ENCODE measurements at places on chromosomes 6 and 20. TPM values are rescaled to one million over a fixed set of nuclear protein-coding genes. Genes with fewer than 3 reads are reported as not detected.
A peak's percentile ranks its signal among the peaks of the same experiment; 100 is the strongest.

PTK6 gene
- total RNA-seq, result 7.3 TPM

FAM229B gene
- total RNA-seq, result 15.6 TPM

DNA sequence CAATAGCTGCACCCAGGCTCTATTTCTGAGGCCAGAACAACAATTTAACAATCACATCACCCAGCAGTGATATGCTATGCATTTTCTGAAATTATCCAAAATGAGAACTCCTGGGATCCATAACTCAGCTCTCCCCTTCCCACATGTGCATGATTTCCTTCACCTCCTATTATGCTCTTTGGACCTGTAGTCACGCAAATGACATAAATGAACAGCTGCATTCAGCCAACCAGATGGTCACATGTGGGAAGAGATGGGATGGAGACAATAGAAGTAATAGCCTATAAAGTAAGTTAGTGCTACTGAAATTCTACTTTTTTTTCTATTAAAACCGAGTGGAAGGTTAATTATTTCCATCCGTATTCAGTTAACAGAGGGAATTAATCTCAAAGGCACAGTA is 662.1 kb upstream of the ID4 start:
- H3K36me3 ChIP-seq, result no peaks in the 10 kb centered on the region
- no peak for DNase-seq
- H3K27ac ChIP-seq, result no peak overlapping the region
- no peaks in the 10 kb centered on the region for H3K27me3 ChIP-seq

HNF4A gene
- total RNA-seq, result 3.5 TPM

GRCh38 chr20:44495257-44495656 is 19.6 kb downstream of the TTPAL start:
- DNase-seq, result no peak
- peaks cover 23% of the 10 kb centered on the region for H3K4me1 ChIP-seq
- H3K4me3 ChIP-seq, result no peak overlapping the region
- peak overlapping the region; percentile 67 for H3K27ac ChIP-seq
- H3K36me3 ChIP-seq, result no peaks in the 10 kb centered on the region

- no peak overlapping the region for H3K27ac ChIP-seq
- no peak for DNase-seq
- H3K4me3 ChIP-seq, result no peak overlapping the region
- no peaks in the 10 kb centered on the region for H3K36me3 ChIP-seq
- no peaks in the 10 kb centered on the region for H3K27me3 ChIP-seq
- H3K4me1 ChIP-seq, result no peaks in the 10 kb centered on the region
Observed at GRCh38 chr6:130063806-130064205, 45.4 kb downstream of the L3MBTL3 start.

DNA sequence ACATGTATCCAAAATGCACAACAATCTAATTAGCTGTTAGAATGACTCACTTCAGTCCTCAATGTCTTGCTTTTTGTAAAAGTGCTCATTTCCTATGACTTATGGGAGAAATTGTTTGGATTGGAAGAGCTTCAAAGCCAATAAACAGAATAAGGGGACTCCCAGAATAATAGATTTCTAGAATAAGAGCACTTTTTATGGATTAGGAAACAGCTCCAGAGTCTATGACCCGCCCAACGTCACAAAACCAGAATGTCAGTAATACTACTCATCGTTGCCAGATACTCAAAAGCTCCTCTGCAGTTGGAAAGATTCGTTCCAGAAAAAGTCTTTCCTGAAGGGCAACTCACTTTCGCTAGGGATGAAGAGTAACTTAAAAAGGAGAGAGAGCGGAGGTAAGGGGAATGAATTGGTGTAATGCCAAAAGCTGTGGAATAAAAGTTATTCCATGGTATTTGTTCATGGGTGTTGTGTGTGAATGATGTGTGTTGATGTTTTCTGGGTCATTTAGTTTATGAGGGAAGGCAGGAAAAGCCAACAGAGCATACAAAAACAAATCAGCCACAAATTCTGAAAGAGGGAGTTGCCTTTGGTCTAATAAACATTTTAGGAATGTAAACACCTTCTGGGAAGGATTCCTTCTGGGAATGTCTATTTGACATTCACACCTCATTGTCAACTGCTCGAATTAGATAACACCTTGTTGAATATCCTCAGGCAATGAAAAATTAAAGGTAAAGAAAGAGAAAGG is 64.6 kb downstream of the SYNE1 start:
- H3K27ac ChIP-seq, result peak overlapping the region; percentile 56
- H3K27me3 ChIP-seq, result no peaks in the 10 kb centered on the region
- peaks cover 47% of the 10 kb centered on the region for H3K4me1 ChIP-seq
- H3K4me3 ChIP-seq, result no peak overlapping the region
- DNase-seq, result no peak

RALGAPA2 gene
- total RNA-seq, result 79.8 TPM

ESR1 gene
- 2.2 TPM for total RNA-seq

SLC52A3 gene
- 2.7 TPM for total RNA-seq

DNA sequence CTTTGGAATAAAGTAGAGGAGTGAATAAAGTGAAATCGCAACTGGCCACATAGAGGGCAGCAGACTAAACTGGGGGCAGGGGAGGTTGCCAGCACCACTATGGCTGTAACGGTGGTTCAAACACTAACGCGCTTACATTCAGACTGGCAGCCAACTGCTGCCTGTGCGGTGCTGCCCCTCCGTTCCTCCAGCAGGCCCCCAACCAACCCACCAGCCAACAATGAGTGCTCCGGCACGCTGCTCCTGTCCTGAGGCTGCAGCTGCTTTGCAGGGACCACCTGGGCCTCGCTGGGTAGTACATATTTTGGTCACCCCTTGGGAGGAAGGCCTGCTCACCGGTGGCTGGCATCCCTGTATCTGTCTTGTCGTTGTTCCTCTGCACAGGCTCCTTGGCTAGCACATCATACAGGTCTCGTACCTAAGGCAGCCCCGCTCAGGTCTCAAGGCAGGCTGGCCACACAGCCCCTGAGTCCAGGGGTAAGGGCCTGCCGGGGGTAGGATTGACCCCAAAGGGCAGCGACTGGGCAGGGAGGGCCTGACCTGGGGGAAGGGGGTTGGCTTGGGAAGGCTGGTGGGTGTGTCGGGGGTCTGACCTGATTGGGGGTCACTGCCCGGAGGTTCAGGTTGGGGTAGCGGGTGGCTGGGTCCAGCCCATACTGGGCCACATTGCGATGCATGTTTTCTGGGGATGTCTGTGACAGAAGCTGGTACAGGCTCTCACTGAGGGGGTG is 6.3 kb downstream of the MICAL1 start:
- no peak overlapping the region for H3K4me3 ChIP-seq
- no peak overlapping the region for H3K27ac ChIP-seq
- H3K27me3 ChIP-seq, result no peaks in the 10 kb centered on the region
- no peak for DNase-seq
- peaks cover 5% of the 10 kb centered on the region for H3K4me1 ChIP-seq

DNA sequence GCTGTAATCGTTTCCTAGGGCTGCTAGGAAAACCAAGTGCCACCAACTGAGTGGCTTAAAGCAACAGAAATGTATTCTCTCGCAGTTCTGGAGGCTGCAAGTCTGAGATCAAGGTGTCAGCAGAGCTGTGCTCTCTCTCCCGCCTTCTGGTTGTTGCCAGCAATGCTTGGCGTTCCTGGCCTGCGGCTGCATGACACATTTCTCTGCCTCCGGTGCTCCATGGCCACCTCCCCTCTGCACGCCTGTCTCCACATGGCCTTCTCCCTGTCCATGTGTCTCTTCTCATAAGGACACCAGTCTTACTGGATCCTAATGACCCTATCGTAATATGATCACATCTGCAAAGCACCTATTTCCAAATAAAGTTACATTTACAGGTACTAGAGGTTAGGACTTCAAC is 91.7 kb upstream of the AKAP12 start:
- H3K27me3 ChIP-seq, result no peaks in the 10 kb centered on the region
- H3K36me3 ChIP-seq, result no peaks in the 10 kb centered on the region
- H3K27ac ChIP-seq, result no peak overlapping the region
- H3K4me3 ChIP-seq, result no peak overlapping the region

- H3K27me3 ChIP-seq, result no peaks in the 10 kb centered on the region
- H3K4me1 ChIP-seq, result no peaks in the 10 kb centered on the region
- no peak overlapping the region for H3K4me3 ChIP-seq
- H3K36me3 ChIP-seq, result no peaks in the 10 kb centered on the region
- DNase-seq, result no peak
- no peak overlapping the region for H3K27ac ChIP-seq
Observed at GRCh38 chr6:144145541-144145940, 4.8 kb upstream of the STX11 start.

DNA sequence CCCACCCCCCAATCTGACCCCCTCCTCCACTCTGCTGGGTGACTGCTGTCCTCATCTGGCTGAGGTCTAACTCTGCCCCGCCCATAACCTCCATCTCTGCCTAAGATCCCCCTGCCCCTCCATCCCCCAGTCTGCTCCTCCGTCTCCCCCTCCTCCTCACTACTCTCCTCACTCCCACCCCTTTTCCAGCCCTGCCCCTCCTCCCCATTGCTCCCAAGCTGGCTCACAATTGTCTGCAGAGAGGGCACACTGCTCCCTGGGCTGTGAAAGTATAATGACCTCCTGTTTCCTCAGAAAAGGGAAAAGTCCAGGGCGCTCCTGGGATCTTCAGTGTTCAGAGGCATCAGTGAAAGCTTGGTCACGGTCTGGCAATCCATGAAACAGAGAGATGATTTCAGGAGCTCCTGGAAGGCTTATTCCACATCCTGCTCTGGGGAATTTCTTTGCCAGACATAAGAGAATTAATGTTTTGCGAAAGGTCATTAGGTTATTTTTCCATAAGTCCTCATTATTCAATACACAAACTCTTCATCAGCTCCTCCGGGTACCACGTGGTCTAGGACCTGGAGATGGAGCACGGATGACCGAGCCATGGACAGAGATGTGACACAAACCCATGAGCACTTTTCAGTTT is 21.5 kb downstream of the CST5 start:
- H3K27me3 ChIP-seq, result no peaks in the 10 kb centered on the region
- no peak overlapping the region for H3K4me3 ChIP-seq
- no peak for DNase-seq
- no peaks in the 10 kb centered on the region for H3K4me1 ChIP-seq
- H3K36me3 ChIP-seq, result no peaks in the 10 kb centered on the region

MUCL3 gene
- 2.5 TPM for total RNA-seq

TBXT gene
- total RNA-seq, result not detected

DNA sequence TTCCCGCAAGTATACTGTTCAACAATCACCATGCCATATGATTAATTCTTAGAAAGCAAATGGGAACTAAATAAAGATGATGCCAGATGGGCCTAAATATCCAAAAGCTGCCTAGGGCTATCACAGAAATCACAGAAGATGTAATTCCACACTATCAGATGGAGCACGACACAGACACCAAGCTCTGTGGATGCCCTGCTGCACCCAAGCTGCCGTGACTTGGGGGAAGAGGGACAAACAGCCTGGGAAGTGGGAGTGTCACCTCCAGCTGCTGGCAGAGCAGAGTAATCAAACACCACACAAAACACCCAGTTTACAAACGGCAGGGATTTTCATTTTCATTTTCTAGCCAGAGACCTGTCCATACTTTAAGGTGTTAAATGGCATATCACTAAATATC is 35.7 kb downstream of the PDE10A start:
- H3K4me3 ChIP-seq, result no peak overlapping the region
- no peak overlapping the region for H3K27ac ChIP-seq
- no peak for DNase-seq
- no peaks in the 10 kb centered on the region for H3K4me1 ChIP-seq
- H3K27me3 ChIP-seq, result no peaks in the 10 kb centered on the region
- no peaks in the 10 kb centered on the region for H3K36me3 ChIP-seq

TNFRSF21 gene
- 55.8 TPM for total RNA-seq

BTN1A1 gene
- total RNA-seq, result not detected

DNA sequence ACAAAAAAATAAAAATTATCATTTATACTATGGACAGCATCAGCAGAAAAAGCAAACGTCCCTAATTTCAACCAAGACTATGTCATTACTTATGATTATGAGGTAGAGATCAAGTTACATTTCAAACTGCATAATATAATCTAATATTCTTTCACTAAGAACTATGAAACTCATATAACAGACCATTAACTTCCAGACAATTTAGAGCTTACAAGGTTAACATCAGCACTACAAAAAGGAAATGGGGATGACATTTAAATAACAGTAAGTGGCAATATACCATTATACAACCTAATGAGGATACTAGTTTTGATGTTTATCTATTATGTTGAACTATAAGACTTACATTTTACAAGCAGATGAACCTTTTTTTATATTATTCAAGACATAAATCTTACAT is 261.0 kb upstream of the THEMIS start:
- H3K27ac ChIP-seq, result no peak overlapping the region
- no peak for DNase-seq
- no peaks in the 10 kb centered on the region for H3K36me3 ChIP-seq
- H3K27me3 ChIP-seq, result no peaks in the 10 kb centered on the region
- H3K4me1 ChIP-seq, result no peaks in the 10 kb centered on the region

- no peak overlapping the region for H3K27ac ChIP-seq
- DNase-seq, result no peak
- H3K27me3 ChIP-seq, result no peaks in the 10 kb centered on the region
- H3K36me3 ChIP-seq, result no peaks in the 10 kb centered on the region
- H3K4me1 ChIP-seq, result peaks cover 21% of the 10 kb centered on the region
- no peak overlapping the region for H3K4me3 ChIP-seq
Observed at GRCh38 chr6:140040396-140040795, 665.9 kb upstream of the CITED2 start.

CRYBG1 gene
- total RNA-seq, result 37.1 TPM

DNA sequence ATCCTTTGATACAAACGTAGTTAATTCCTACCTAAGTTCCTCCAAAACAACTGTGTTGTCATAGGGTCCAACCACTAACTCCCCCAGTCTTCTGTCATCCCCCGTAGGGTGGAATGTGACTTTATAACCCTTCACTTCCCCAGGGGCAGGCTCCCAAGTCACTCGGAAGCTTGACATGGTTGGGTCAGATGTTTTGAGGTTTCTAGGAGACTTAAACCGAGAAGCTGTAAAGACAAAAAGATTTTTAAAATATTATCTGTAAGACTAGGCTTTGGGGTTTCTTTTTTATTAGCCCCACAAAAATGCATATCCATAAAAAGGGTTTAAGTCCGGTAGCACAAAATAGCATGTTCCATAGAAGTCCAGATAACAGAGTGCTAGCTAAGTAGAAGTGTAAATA is 50.2 kb downstream of the COL12A1 start:
- H3K4me3 ChIP-seq, result no peak overlapping the region
- no peaks in the 10 kb centered on the region for H3K27me3 ChIP-seq
- no peaks in the 10 kb centered on the region for H3K36me3 ChIP-seq

GRCh38 chr6:28985462-28986164 is 19.5 kb downstream of the ZNF311 start:
- DNase-seq, result peak; percentile 82
- peak overlapping the region; percentile 84 for H3K27ac ChIP-seq
- H3K4me1 ChIP-seq, result peaks cover 26% of the 10 kb centered on the region

ELOVL5 gene
- 132 TPM for total RNA-seq

- no peak for DNase-seq
- H3K36me3 ChIP-seq, result peaks cover 22% of the 10 kb centered on the region
- no peaks in the 10 kb centered on the region for H3K4me1 ChIP-seq
- H3K27ac ChIP-seq, result no peak overlapping the region
- H3K4me3 ChIP-seq, result no peak overlapping the region
Observed at GRCh38 chr20:35899064-35899463, 55.2 kb downstream of the SCAND1 start.

- H3K4me3 ChIP-seq, result no peak overlapping the region
- no peak overlapping the region for H3K27ac ChIP-seq
- no peaks in the 10 kb centered on the region for H3K4me1 ChIP-seq
- peak; percentile 7 for DNase-seq
Observed at GRCh38 chr6:148846778-148847761, 100.2 kb downstream of the UST start.

- H3K27me3 ChIP-seq, result no peaks in the 10 kb centered on the region
- H3K4me3 ChIP-seq, result no peak overlapping the region
- DNase-seq, result no peak
Observed at GRCh38 chr6:149821492-149821891, 42.7 kb downstream of the LRP11 start.

VSX1 gene
- total RNA-seq, result not detected

Measured in left lung (tissue), 14 donors.